ENCODE measurements at places on chromosomes 1 and 21. TPM values are rescaled to one million over a fixed set of nuclear protein-coding genes. Genes with fewer than 3 reads are reported as not detected.

RGS1 gene
- total RNA-seq = 26.8 TPM

DNA sequence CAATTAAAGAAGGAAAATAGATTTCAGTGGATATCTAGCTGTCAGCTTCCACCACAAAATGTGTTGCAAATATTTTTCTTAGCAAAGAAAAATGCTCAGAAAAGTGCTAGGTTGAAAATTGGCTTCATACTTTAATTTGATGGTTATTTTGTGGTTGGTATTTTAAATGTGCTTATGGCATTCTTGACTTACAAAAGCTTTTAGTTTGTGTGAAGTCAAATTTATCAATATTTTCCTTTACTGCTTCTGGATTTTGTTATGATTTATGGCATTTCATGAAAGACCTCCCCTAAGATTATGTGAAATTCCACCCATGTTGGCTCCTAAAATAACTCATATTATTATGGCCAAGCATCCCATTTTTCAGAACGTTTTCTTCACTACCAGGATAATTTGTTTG is 51.5 kb downstream of the PSMG1 start:
- no peak for DNase-seq

- no peak for DNase-seq
Measured at GRCh38 chr1:156964441-156964840, 44.0 kb downstream of the LRRC71 start.

DNA sequence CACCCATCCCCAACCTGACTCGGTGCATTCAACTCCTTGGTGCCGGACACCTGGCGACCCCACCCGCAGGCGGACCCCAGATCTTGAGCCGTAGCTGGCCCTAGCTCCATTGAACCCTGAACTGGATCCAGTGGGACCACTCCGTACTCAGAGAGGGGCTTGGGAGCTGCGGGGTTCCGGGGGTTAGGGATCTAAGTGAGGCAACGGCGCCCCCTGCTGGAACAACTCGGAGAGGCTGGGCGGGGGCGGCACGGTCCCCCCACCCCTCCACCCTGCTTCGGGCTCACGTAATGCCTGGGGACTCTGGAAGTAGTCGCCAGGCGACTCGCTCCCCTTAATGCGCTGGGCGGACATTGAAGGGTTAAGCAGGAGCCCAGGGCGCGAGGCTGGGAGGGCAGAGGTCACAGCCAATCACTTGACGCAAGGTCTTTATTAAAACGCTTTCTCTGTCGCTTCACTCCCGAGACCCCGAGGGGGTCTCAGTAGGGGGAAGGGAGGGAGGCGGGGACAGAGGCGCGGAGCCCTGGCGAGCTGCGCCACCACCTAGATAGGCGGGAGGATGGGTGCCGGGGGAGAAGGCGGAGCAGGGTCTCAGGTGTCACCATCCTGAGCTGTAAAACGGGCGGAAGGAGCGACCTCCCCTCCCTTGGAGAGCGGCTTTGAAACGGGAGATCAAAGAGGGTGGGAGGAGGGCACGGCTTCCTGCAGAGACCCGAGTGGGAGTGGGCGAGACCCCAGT is 704 bp upstream of the CRABP2 start:
- DNase-seq = peak; percentile 92

GRCh38 chr1:9891207-9891606 is 18.9 kb downstream of the CTNNBIP1 start:
- peak; percentile 35 for DNase-seq

DNA sequence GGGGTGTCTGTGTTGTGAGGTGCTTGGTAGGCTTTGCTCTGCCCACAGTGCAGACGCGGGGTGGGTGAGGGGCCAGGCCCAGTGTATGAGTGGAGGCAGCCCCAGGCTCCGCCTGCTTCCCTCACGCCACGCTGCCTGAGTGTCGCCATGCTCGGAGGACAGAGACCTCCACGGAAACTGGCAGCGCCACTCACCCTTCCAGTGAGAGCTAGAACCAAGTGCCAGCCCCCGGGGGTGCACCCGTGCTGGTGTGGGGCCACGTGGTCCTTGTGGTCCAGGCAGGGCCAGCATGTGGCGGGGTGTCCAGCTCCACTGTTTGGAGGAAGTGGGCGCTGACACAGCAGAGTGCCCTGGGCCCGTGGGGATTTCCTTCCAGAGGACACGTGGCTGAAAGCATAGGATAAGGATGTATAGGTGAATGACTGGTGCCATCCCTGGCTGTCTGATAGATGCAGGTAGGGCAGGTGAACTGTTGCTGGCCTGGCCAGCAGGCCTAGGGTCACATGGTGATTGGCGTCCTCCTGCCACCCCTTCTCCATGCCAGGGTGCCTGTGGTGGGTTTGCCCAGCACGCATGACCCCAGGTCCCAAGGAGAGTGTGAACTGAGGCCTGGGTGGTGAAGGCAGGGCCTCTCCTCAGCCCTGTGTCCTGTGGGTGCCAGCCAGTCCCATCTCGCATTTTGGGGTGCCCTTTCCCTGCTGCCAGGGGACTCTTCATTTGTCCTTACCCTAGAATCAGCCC is 3.8 kb downstream of the LRRC3 start:
- DNase-seq = peak; percentile 71

DNA sequence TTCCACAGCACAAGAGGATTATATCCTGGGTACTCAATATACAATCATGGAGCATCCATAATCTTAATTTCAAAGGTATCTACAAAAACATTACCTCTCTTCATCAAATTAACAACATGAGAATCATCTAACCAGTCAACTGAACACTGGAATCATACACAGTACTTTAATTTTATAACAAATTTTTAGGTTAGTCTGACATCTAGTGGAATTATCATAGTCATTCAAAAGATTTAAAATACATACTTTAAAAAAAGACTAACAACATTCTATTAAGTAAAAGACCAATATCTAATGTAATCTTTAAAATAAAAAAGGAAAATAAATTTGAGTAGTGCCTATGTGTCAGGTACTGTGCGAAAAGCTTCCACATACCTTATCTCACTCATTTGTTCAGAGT is 16.8 kb upstream of the SH3GLB1 start:
- DNase-seq = no peak

DNA sequence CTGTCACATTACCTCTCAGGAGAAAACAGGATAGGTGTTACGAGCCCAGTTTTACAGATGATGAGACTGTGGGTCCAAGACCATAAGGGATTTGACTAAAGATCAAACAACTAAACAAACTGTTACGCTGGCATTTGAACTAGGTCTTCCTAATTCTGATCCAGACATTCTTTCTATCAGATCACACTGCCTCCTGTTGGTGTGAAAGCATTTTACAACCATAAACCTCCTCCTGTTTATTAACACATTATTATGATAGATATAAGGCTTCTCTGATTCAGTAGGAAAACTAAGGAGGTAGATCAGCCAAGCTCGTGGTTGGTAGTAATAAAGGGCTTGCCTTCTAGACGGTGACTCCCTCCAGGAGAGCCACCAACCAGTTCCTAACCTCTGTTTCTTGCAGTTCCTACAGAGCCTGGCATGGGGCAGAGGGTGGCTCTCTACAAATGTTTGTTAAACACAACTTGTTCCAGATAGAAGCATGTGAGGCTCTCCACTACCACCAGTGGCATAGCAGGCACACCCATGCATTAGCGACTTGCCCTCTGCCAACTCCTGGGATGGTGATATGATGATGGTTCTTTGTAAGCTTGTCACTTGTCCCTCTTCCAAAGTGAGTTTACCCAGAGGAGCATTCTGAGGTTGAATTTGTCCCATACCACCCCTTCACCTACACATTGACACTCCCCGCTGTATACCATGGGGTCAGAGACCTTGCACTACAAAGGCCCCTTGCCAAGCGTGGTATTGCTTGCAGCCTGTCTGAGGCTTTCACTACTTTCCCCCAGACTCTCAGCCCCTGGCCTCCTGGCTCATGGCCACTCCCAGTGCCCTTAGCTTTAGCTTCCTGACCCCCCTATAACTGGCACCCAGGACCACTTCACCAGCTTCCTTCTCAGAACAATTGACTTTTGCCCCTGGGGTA is 96.4 kb upstream of the HOOK1 start:
- no peak for DNase-seq

- DNase-seq = no peak
Measured at GRCh38 chr1:107544285-107544684, 403.4 kb downstream of the NTNG1 start.

DNA sequence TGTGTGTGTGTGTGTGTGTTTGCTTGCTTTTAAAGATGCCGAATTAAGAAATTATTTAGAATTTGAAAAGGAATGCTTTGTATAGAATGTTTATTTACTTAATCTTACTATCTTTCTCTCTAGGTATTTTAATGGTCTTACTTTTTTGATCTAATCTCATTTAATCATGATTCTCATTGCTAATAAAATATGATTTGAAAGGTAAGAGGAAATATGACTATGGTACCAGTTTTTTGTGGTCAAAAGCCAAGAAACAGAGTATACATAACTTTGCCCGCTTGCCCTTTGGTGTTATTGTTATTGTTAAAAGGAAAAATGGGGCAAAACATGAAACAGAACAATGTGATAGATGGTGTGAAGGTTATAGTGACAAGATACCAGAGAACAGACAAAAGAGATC is 74.6 kb downstream of the RPS6KC1 start:
- no peak for DNase-seq

DNA sequence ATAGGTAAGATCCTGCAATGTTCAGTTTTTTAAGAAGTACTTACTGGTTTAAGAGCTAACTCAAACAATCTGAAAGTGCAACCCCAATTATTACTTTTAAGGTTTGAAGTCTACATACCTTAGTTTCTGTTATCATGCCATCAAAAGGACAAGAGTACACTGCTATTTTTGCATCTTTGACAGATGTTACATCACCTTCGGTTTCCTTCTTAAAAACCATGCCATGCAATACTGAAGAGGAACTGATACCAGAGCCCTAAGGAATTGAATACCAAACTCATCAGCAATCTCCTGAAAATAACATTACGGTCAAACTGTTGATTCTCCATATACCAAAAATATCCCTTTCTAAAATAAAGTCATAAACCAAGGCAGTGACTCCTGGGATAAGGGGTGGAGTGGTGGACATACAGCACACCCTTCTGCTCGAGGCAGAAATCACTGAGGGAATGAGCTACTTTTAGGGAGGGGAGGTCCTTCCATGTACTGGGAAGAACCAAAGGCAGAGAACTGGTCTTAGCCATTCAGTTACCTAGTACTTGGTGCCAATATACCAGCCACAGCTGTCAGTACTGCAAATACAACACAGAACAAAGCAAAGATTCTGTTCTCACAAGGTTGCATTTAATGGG is 8.5 kb downstream of the CCT8 start:
- DNase-seq = no peak

- peak; percentile 34 for DNase-seq
Measured at GRCh38 chr1:7375781-7376660, 395.1 kb upstream of the VAMP3 start.

DNA sequence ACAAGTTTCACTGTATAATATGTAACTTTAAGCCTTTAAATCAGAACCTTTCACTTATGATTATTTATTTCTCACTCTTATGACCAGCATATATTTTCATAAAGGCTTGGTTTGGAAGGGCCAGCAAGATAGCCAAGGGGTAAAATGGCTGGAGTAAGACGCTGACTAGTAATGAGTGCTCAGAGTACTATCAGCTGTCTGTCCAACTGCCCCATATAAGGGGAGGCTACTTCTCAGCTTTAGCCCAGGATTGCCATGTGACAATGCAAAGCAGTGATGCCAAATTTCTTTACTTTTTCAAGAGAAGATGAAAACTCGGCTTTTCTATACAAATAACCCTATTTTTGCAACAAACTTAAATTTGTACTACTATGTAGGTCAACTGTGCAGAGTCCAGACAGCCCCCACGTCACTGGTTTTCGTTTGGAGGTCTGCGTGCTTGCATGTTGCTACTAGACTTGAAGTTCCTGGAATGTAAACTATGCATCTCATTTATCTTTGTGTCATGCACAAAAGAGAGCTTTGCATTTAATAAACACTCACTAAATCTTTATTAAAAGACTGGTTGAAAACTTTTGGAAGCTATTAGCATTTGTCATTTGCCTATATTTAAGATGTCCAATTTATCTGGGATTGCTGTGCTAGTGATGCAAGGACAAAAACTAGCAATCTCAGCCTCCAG is 110.4 kb downstream of the TNFSF18 start:
- no peak for DNase-seq

DNA sequence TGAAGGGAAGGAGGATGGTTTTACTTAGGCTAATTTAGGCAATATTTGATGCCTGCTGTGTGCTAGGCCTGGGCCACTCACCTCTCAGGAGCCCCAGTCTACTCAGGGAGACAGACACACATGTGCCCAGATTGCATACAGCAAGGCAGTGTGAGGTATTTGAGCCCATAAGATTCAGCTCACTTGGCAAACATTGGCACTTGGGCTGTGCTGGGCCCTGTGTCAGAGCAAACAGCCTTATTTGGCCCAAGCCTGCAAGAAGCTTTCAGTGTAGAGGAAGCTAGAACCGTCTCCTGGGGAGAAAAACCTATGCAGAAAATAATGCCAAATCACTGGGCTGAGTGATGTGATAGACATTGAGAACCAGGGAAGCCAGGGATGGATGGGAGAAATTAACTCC is 3.9 kb upstream of the SYNC start:
- peak; percentile 57 for DNase-seq

- no peak for DNase-seq
Measured at GRCh38 chr1:59705466-59706302, 109.1 kb upstream of the HOOK1 start.
